ENCODE measurements at places on chromosomes 7 and 10. TPM values are rescaled to one million over a fixed set of nuclear protein-coding genes. Genes with fewer than 3 reads are reported as not detected.

GRCh38 chr7:15920953-15921352 lies 234.5 kb upstream of the MEOX2 start:
- H3K4me3 ChIP-seq: no peak overlapping the region
- H3K27ac ChIP-seq: no peak overlapping the region
- H3K36me3 ChIP-seq: no peaks in the 10 kb centered on the region
- no peaks in the 10 kb centered on the region for H3K4me1 ChIP-seq
- H3K27me3 ChIP-seq: no peaks in the 10 kb centered on the region

The OPN1SW gene
- total RNA-seq: not detected

GRCh38 chr7:93715234-93715633 lies 140.7 kb upstream of the CALCR start:
- no peaks in the 10 kb centered on the region for H3K4me1 ChIP-seq
- no peaks in the 10 kb centered on the region for H3K36me3 ChIP-seq
- H3K4me3 ChIP-seq: no peak overlapping the region
- H3K27me3 ChIP-seq: no peaks in the 10 kb centered on the region
- no peak overlapping the region for H3K27ac ChIP-seq
- peak; percentile 40 for DNase-seq

DNA sequence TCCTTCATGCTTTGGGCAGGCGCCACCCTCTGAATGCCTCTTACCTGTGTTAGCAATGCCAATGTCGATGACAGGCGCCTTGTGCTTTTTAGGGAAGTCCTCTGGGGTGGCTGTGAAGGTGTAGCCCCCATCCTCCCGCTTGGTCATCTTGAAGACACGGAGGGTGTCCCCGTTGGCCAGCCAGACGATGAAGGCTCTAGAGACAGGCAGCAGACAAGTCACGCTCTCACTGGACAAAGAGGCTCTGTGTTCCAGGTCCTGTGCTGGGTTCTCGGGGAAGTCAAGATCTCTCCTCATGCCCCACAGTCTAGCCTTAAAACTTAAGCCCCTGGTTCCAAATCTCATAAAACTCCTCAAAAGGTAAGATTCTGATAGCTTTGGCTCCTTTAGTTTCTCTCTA lies 5.1 kb downstream of the TBL2 start:
- peaks cover 13% of the 10 kb centered on the region for H3K4me1 ChIP-seq
- H3K4me3 ChIP-seq: no peak overlapping the region
- DNase-seq: no peak
- H3K36me3 ChIP-seq: no peaks in the 10 kb centered on the region

The ZC3HAV1 gene
- 101 TPM for total RNA-seq

The NKX1-2 gene
- total RNA-seq: not detected

DNA sequence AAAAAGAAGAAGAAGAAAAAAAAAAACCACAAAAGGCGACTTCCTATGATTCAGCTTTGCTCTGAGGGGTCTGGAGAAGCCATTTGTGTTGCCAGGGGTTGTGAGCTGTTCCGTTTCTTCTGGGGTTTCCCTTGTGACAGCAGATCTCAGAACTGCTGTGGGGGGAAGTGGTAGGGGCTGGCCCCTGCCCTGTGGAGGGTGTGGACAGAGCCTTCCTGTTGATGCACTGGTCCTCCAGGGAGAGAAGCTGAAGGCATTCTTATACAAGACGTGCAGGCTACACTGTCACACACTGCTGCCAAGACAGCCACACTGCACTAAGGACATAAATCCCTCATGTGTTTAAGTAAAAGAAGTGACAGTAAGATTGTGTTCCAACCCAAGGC lies 17.3 kb upstream of the CSGALNACT2 start:
- no peak overlapping the region for H3K4me3 ChIP-seq
- peaks cover 23% of the 10 kb centered on the region for H3K4me1 ChIP-seq
- no peaks in the 10 kb centered on the region for H3K36me3 ChIP-seq
- H3K27ac ChIP-seq: peak overlapping the region; percentile 70
- peak; percentile 65 for DNase-seq

GRCh38 chr7:5476001-5476400 lies 52.4 kb upstream of the TNRC18 start:
- no peaks in the 10 kb centered on the region for H3K27me3 ChIP-seq
- H3K4me3 ChIP-seq: no peak overlapping the region
- no peaks in the 10 kb centered on the region for H3K36me3 ChIP-seq
- H3K27ac ChIP-seq: no peak overlapping the region
- no peak for DNase-seq

- H3K4me1 ChIP-seq: no peaks in the 10 kb centered on the region
- H3K4me3 ChIP-seq: no peak overlapping the region
- no peaks in the 10 kb centered on the region for H3K27me3 ChIP-seq
- DNase-seq: no peak
Observed at GRCh38 chr10:33257439-33258080, 76.9 kb downstream of the NRP1 start.

DNA sequence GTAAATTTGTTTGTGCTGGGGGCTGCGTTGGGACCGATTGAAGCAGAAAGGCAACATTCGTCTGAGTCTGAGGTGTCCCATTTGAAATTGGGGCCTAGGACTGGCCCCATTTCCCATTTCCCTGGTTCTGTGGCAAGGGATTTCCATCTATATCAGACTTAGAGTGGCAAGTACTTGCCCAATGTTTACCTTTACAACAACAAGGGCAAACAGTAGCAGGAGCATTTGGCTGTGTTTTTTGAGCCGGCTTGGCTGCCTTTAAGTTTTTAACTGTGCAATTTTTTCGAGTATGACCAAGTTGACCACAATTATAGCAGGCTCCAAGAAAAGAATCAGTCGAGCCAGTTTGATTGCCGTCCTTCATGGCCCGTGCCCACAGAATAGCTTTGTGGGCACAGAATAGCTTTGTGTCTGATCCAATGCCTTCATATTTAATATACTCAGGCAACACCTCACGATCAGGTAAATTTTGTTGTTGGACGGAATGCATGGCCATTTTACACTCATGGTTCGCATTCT lies 4.7 kb upstream of the CYP17A1 start:
- no peaks in the 10 kb centered on the region for H3K4me1 ChIP-seq
- DNase-seq: no peak
- no peak overlapping the region for H3K27ac ChIP-seq
- H3K36me3 ChIP-seq: no peaks in the 10 kb centered on the region
- H3K4me3 ChIP-seq: no peak overlapping the region
- no peaks in the 10 kb centered on the region for H3K27me3 ChIP-seq

- H3K27me3 ChIP-seq: no peaks in the 10 kb centered on the region
- H3K4me3 ChIP-seq: no peak overlapping the region
- peaks cover 16% of the 10 kb centered on the region for H3K4me1 ChIP-seq
- no peak overlapping the region for H3K27ac ChIP-seq
- no peaks in the 10 kb centered on the region for H3K36me3 ChIP-seq
- DNase-seq: no peak
Observed at GRCh38 chr10:72310241-72310633, 36.5 kb downstream of the DDIT4 start.

DNA sequence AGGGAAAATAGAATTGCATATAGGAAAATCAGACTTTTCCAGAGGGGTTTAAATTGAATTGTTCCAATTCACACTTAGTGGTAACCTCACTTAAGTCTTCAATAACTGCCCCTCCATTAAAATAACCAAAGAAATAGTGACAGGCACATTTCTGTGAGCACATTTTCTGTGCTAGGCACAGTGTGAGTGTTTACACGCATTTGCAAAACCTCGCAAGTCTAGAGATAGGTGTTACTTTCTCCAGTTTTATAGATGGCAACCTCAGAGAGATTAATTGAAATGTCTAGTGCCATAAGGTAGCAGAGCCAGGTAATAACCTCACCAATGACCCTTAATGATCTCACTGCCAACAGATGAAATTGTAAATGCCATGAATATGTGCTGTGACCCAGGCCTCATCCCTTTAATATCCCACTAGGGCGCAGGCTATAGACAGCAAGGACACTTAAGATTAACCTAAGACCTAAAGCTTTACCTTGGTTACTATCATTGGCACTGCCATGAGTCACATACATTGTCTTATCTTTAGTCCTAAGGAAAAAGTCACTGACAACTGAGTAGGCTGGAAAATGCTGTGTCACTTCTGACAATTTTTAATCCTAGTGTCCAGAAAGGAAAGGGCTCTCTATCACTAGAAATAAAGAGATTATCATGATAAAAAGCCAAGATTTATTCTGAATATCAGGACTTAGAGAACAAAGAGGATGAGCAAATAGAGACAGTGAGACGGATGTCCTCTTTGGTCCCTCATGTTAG lies 187.8 kb downstream of the PPP1R17 start:
- H3K27me3 ChIP-seq: no peaks in the 10 kb centered on the region
- H3K4me3 ChIP-seq: no peak overlapping the region
- DNase-seq: no peak
- H3K36me3 ChIP-seq: no peaks in the 10 kb centered on the region

- no peak for DNase-seq
- no peaks in the 10 kb centered on the region for H3K27me3 ChIP-seq
- no peak overlapping the region for H3K4me3 ChIP-seq
- H3K36me3 ChIP-seq: no peaks in the 10 kb centered on the region
Observed at GRCh38 chr10:43963379-43963778, 314.7 kb upstream of the ZNF32 start.

The CTTNBP2 gene
- total RNA-seq: 0.27 TPM

The GIMAP1 gene
- 0.30 TPM for total RNA-seq

DNA sequence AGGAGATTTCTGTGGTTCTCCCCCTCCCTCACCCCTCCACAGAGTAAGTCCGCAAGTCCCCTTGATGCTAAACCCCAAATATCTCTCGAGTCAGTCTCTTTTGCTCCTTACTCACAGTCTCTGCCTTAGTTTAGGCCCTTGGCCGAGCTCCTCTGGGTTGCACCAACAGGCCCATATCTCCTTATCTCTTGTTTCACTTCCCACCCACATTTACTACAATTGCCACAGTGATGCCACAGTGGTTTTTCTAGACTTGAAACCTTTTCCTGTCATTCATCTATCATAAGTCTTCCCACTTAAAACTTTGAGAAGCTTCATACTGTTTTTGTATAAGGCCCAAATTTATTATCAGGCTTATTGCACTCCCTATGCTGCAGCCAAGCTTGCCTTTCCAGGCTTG lies 23.4 kb upstream of the NME8 start:
- no peak overlapping the region for H3K27ac ChIP-seq
- H3K4me3 ChIP-seq: no peak overlapping the region
- DNase-seq: no peak
- no peaks in the 10 kb centered on the region for H3K27me3 ChIP-seq
- no peaks in the 10 kb centered on the region for H3K36me3 ChIP-seq

DNA sequence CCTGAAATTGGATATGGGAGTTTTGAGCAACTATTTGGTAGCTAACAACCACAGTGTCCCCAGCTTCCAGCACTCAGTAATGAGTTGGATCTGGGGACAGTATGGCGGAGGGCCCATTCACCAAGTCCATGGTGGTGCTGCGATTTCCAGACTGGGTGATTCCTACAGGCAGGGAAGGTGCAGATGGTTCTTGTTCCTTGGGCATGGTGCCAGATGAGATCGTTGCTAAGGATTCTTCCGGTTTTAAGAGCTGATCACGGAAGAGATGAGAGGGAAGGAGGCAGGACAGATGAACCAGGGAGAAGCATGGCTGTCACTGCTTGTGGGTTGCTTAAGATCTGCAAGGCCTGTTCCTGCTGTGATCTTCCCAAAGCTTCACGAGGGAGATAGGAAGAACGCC lies 380.3 kb downstream of the TCERG1L start:
- no peak for DNase-seq
- no peak overlapping the region for H3K27ac ChIP-seq
- H3K4me1 ChIP-seq: no peaks in the 10 kb centered on the region

DNA sequence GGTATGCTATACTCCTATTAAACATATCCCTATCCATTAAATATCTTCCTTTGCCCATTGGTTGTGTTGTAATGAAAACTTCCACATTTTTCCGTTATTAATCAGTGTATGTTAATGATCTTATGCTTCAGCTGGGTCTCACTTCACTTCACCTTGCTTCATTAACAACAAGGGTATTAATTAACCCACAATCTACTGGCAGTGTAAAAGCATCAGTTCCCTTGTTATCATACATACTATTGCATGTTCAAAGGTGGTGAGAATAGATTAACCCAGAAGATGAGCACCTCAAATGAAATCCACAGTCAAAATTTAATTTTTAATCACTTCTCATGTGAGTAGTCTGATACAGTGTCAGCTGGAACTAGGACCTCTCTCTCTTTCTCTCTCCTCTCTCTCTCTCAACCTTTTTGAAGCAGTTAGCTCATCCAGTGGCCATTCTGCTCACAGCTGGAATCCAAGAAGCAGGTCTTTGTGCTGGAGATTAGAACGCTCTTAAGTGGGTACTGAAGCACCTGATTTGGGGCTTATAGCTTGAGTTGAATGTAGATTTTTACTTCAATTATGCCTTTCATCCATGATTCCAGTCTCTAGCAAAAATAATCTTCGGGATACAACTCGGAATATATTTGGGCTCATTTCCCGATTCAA lies 172.3 kb downstream of the RAPGEF5 start:
- no peaks in the 10 kb centered on the region for H3K27me3 ChIP-seq
- no peak for DNase-seq
- no peaks in the 10 kb centered on the region for H3K4me1 ChIP-seq
- H3K4me3 ChIP-seq: no peak overlapping the region
- H3K36me3 ChIP-seq: peaks cover 4% of the 10 kb centered on the region

- H3K27me3 ChIP-seq: peaks cover 5% of the 10 kb centered on the region
- no peaks in the 10 kb centered on the region for H3K36me3 ChIP-seq
- H3K27ac ChIP-seq: no peak overlapping the region
- peaks cover 15% of the 10 kb centered on the region for H3K4me1 ChIP-seq
Observed at GRCh38 chr7:76262683-76263402, 39.6 kb upstream of the HSPB1 start.

The COL17A1 gene
- total RNA-seq: not detected

DNA sequence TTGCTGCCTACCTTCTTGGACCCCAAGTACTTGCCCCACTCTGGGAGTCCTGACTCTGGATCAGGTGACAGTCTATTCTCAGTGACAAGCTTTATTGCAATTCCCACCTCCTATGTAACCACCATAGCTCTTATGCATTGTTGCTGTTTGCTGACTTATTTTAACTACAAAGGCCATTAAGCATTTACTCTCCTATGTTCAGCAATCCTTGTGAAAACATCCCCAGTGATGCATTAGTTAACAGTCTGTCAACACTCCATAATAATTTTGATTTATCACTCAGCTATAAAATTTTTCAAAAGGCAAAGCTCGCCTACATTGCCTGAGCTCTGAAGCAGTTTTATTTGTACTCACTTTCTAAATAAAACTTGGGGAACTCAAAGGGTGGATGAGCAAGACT lies 871.8 kb upstream of the SORCS1 start:
- H3K4me3 ChIP-seq: no peak overlapping the region
- no peak overlapping the region for H3K27ac ChIP-seq
- H3K4me1 ChIP-seq: no peaks in the 10 kb centered on the region
- H3K36me3 ChIP-seq: no peaks in the 10 kb centered on the region

GRCh38 chr10:67575532-67575931 lies 120.5 kb downstream of the CTNNA3 start:
- H3K36me3 ChIP-seq: no peaks in the 10 kb centered on the region
- no peak overlapping the region for H3K4me3 ChIP-seq
- H3K4me1 ChIP-seq: no peaks in the 10 kb centered on the region

- no peak overlapping the region for H3K27ac ChIP-seq
- peaks cover 8% of the 10 kb centered on the region for H3K27me3 ChIP-seq
- no peaks in the 10 kb centered on the region for H3K4me1 ChIP-seq
- H3K4me3 ChIP-seq: no peak overlapping the region
Observed at GRCh38 chr10:78454123-78454645, 420.5 kb downstream of the RPS24 start.

- no peak overlapping the region for H3K4me3 ChIP-seq
- peaks cover 73% of the 10 kb centered on the region for H3K4me1 ChIP-seq
- H3K27me3 ChIP-seq: no peaks in the 10 kb centered on the region
- no peaks in the 10 kb centered on the region for H3K36me3 ChIP-seq
Observed at GRCh38 chr10:99977916-99978315, 31.8 kb downstream of the DNMBP start.

The ZYX gene
- 53.8 TPM for total RNA-seq

GRCh38 chr7:16078076-16078952 lies 343.0 kb downstream of the CRPPA start:
- no peaks in the 10 kb centered on the region for H3K36me3 ChIP-seq
- H3K4me1 ChIP-seq: no peaks in the 10 kb centered on the region
- DNase-seq: peak; percentile 27
- H3K27me3 ChIP-seq: no peaks in the 10 kb centered on the region

Data from B cell (primary cell).